Endothelial cell of umbilical vein (primary cell): ENCODE measurements at places on chromosomes 12 and 14. TPM values are rescaled to one million over a fixed set of nuclear protein-coding genes. Genes with fewer than 3 reads are reported as not detected.

GRCh38 chr12:127829281-127830064, 437.5 kb upstream of the TMEM132C start:
- no peak for DNase-seq

GRCh38 chr12:34406228-34406995, 384.1 kb downstream of the ALG10 start:
- no peak for DNase-seq

DNA sequence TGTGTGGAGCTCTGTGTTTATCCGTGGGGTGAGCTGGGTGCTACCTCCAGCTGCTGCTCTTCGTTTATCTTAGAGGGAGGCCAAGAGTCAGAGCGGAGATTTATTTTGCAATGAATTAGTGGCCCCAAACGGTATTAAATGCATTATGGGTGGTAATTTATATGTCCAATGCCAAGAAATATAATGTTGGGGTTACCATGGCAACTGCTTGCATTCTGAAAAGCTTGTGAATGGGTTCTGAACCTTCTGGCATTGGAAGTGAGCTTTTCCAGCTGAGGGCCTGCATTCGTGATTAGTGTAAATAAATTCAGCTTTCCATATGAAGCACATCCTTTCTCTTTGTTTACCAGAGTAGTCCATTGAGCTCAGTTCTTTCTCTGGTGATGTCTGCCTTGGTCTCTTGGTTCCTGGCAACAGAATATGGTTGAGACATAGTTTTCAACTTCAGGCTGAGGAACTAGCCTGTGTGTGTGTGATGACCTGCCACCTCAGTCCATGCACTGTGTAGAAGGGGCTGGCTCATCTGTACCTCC, 51.8 kb downstream of the TRAF3 start:
- DNase-seq: no peak

The RPS6KA5 gene
- total RNA-seq: 5.4 and 8.8 TPM in 2 replicates
